EH (cell line): ENCODE measurements at places on chromosomes 3 and 15.

GRCh38 chr15:33808720-33809457 lies 159.4 kb upstream of the CHRM5 start:
- no peak for DNase-seq

DNA sequence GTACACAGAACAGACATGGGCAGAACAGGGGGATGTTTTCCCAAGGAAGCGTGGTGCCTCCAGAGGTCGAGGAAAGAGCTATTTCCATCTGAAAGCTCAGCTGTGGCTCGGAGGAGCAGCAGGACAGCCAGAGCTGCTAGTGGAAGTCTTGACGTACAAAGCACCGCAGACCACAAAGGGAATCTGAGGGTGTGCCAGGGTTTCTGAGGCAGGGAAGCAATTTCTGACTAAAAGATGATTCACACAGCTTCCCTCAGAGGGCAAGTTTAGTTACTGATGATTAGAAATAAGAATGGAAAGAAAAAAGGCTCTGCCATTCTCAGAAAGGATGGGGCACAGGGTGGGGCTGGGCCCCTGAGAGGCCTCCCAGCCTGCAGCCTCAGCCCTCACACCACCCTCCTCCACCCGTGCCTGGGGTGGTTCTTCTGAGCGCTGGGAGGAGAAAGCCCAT lies 45.8 kb upstream of the SEC13 start:
- peak; percentile 99 for DNase-seq

- DNase-seq: no peak
Measured at GRCh38 chr15:75659928-75660645, 12.4 kb downstream of the SNX33 start.

GRCh38 chr3:18864933-18865731 lies 283.2 kb upstream of the KCNH8 start:
- DNase-seq: no peak

DNA sequence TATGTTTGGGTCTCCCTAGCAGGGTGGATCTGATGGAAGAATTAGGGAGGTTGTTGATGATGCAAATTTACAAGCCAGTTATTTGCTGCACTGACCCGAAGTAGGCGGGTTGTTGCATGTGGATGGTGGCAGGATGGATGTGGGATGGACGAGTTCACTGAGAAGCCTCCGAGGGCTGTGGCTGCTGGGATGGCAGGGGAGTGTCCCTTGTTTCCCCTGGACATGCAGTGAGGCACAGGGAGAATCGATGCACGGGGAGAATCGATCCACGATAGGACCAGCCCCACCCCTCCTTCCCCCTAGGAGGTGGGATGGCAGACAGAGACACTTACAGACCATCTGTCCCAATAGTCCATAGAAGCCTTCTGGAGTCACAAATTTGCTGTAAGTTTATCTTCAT lies 31.0 kb upstream of the KLF13 start:
- DNase-seq: no peak

DNA sequence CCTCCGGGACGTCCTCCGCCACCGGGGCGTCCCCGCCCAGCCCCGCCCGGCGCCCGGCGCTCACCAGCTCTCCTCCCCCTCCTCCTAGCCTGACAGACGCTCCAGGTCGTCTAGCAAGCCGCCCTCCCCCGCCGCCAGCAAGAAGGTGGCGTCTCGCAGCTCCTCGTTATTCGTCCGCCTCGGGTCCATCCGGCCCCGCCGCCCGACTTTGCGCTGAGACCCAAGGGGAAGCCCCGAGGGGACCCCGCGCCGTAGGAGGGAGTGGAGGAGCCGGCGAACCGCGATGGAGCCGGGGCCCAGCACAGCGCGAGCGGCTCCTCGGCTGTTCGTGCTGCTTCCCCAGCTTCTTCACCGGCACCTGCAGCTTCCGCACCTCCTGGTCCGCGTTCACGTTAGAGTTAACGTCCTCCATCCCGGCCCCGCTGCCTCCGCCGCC lies 26.3 kb upstream of the MTHFS start:
- peak; percentile 58 for DNase-seq

GRCh38 chr15:71341811-71342550 lies 226.7 kb downstream of the THSD4 start:
- no peak for DNase-seq

DNA sequence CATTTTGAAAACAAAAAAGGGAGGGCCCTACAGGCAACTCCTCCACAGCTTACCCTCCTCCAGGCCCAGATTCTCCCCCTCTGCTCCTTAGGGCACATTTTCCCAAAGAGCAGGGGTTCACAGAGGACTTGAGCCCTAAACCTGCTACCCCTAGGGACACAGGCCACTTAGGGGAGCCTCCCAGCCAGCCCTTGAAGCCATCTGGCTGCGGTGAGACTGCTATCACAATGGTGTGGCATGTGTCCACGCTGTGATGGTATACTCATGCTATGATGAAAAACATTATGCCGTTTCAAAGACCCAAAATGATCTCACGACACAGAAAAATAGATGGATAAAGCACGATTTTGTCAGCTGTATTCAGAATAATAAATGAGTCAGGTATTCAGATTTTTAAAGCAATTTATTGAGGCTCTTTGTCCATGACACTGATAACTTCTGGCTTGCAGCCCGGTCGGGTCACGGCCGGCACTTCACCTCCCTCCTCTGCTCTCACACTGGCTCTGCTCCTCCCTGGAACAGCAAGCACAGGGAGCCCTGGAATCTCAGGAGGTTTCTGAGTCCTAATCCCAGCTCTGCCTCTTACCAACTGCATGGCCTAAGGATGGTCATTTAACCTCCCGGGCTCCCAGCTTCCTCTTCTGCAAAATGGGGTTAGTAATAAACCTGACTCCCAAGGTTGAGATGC lies 115.3 kb downstream of the MEGF11 start:
- no peak for DNase-seq

- DNase-seq: peak; percentile 70
Measured at GRCh38 chr15:60592371-60593169, 113.6 kb upstream of the ICE2 start.

- no peak for DNase-seq
Measured at GRCh38 chr3:49273825-49274532, 3.1 kb downstream of the C3orf62 start.

- peak; percentile 47 for DNase-seq
Measured at GRCh38 chr3:126936853-126937425, 46.0 kb upstream of the PLXNA1 start.

DNA sequence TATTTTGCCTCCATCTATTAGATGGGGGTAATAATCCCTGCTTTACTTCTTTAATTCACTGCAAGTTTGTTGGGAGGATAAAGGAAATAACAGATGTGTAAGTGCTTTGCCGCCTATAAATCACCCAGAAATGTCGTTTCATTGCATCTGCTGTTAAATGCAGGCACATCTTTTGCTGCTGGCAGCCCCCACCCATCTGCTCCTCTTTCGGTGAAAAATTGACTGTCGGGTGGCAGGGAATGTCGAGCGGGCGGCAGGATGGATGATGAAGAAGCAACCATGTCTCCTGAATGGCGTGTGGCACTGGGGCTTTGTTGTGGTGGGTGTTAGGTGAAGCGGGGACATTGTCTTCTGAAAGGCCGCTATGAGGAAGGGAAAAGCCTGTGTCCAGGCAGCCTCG lies 543 bp upstream of the REC114 start:
- DNase-seq: no peak

GRCh38 chr15:59333401-59334075 lies 39.1 kb downstream of the MYO1E start:
- no peak for DNase-seq

- no peak for DNase-seq
Measured at GRCh38 chr15:32041294-32041693, 11.0 kb downstream of the CHRNA7 start.

- no peak for DNase-seq
Measured at GRCh38 chr3:123081718-123082369, 15.0 kb downstream of the PDIA5 start.

- peak; percentile 36 for DNase-seq
Measured at GRCh38 chr3:101849714-101850245, 466 bp downstream of the NFKBIZ start.

DNA sequence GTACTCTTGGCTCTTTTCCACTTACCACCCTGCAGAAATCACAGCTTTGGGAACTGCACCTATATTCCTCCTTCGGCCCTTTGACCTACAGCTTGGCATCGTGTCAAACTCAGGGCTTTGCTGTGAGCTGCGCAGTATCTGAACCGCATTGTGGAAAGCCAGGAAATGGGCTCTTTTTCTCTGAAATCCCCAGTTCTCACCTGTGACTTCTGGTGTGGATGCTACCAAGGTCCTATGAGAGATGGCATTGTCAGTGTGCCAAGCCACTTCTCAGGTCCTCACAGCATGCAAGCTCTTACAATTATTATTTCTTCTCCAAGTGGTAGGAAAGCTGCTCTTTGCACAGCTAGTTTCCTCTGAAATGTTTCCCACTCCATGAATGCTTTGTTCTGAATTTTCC lies 450.6 kb upstream of the TBL1XR1 start:
- no peak for DNase-seq

GRCh38 chr15:89451846-89452245 lies 44.5 kb downstream of the RHCG start:
- DNase-seq: peak; percentile 10

GRCh38 chr3:169365993-169366915 lies 297.3 kb downstream of the MECOM start:
- no peak for DNase-seq

GRCh38 chr3:70519026-70519425 lies 206.6 kb upstream of the MDFIC2 start:
- DNase-seq: no peak

GRCh38 chr15:68503791-68504680 lies 72.1 kb upstream of the ITGA11 start:
- DNase-seq: peak; percentile 78

- no peak for DNase-seq
Measured at GRCh38 chr3:116552246-116552645, 107.0 kb upstream of the LSAMP start.

DNA sequence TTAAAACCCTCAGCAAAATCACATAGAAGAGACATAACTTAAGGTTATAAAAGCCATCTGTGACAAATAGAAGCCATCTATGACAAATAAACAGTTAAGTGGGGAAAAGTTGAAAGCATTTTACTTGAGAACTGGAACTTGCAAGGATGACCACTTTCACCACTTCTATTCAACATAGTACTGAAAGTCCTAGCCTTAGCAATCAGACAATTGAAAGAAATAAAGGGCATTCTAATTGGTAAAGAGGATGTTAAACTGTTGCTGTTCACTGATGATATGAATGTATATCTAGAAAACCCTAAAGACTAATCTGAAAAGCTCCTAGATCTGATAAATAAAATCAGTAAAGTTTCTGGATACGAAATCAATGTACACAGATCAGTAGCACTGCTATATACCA lies 186.9 kb upstream of the SATB1 start:
- no peak for DNase-seq

DNA sequence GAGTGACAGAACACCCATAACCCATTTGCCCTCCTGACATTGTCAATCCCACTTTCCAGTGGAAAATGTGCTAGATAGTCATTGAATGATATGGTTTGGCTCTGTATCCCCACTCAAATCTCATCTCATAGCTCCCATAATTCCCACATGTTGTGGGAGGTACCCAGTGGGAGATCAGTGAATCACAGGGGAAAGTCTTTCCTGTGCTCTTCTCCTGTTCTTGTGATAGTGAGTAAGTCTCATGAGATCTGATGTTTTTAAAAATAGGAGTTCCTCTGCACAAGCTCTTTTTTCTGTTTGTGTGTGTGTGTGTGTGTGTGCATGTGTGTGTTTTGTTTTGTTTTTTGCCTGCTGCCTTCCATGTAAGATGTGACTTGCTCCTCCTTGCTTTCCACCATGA lies 191.7 kb downstream of the ARRDC4 start:
- no peak for DNase-seq

- peak; percentile 100 for DNase-seq
Measured at GRCh38 chr3:14210843-14211594, 32.4 kb downstream of the LSM3 start.

DNA sequence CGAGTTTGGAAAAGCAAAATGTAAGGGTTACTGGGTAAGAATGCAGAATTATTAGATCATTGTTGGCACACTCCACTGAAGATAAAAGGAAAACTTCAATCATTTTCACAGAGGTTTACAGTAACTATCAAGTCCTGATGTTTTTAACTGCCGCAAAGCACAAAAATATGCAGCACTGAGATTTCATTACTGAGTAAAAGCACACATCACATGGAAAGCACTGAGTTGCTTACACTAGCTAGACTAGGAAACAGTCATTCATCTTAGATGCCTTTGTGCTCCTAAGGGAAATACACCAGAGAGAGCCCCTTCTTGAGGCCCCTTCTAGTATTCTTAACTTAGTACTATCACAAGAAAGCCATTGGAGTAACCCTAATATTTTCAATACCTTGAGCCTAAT lies 11.8 kb upstream of the P2RY1 start:
- no peak for DNase-seq

- DNase-seq: no peak
Measured at GRCh38 chr3:169389925-169390253, 273.6 kb downstream of the MECOM start.

- no peak for DNase-seq
Measured at GRCh38 chr3:38640661-38641452, 8.6 kb downstream of the SCN5A start.

GRCh38 chr3:98012979-98013378 lies 22.1 kb downstream of the GABRR3 start:
- DNase-seq: peak; percentile 6

DNA sequence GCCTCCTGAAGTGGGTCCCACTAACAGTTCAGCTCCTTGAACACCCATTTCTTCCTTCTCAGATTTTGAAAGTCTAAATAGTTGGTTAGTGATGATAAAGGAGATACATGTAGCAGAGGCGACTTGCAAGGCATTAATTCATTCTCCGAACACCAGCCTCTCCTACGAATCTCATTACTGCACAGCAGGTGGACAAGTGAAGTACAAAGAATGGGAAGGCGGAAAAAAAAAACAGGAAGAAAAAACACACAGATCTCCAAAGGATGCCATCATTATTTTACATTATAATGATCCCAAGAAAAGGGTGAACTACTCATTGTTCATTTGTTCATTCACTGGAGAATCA lies 276.5 kb downstream of the MAGI1 start:
- no peak for DNase-seq

DNA sequence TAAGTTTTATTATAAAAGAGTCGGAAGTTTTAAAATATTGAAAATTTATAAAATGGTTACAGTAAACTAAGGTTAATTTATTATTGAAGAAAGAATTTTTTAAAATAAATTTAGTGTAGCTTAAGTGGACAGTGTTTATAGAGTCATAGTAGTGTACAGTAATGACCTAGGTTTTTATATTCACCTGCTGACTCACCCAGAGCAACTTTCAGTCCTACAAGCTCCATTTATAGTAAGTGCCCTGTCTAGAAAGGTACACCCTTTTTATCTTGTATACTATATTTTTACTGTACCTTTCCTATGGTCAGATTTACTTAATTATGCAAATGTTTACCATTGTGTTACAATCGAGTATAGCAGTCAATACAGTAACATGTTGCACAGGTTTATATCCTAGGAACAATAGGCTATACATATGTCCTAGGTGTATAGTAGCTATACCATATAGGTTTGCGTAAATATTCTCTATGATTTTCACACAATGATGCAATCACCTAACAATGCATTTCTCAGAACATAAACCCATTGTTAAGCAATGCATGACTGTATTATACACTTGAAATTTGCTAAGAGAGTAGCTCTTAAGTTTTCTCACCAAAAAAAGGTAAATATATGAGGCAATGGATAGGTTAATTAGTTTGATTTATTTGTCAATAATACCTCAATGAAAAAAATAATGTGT lies 106.9 kb upstream of the CD96 start:
- DNase-seq: no peak
